ENCODE measurements at places on chromosomes 4 and X.

DNA sequence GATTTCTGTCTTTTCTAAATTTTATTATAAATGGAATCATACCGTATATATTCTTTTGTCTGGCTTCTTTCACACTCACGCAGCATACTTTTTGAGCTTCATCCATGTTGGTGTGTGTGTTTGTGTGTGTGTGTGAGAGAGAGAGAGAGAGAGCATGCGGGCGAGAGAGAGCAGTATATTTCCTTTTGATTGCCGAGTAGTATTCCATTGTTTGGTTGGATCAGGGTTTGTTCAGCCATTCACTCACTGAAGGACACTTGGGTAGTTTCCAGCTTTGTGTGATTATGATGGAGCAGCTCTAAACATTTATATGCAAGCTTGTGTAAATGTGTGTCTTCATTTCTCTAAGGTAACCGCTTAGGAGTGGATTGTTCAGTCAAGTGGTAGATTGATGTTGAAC is 3.1 kb upstream of the L1CAM start:
- no peak for DNase-seq

DNA sequence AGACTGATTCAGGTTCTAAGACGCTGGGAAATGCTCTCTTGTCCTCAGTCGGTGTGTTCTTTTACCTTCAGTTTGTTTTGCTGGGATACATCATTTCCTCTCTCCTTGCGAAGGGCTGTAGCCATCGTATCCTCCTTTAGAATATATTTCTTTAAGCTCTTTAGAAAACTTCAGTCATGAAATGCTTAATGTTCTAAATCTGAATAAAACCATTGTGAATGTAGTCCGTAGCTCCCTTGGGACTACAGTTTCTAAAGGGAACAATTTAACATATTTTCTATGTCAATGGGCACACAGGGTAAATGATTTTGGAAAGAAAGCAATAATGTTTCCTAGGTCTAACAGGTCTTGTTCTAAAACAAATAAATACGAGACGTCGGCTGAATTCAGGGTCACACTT is 40.6 kb downstream of the STOX2 start:
- no peak for DNase-seq

DNA sequence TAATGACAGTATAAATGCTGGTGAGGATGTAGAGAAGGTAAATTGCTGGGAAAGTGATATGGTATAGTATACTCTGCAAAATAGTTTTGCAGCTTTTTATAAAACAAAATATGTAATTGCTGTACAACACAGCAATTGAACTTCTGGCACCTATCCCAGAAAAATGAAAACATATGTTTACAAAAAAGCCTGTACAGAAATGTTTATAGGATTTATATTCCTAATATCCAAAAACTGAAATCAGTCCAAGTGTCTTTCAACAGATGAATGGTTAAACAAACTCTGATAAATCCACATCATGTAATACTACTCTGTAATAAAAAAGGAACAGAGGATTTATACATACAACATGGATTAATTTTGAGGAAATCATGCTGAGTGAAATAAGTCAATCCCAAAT is 198.4 kb upstream of the ACTRT1 start:
- DNase-seq: no peak

GRCh38 chr4:40515037-40515397 is 114.6 kb downstream of the RBM47 start:
- DNase-seq: no peak

DNA sequence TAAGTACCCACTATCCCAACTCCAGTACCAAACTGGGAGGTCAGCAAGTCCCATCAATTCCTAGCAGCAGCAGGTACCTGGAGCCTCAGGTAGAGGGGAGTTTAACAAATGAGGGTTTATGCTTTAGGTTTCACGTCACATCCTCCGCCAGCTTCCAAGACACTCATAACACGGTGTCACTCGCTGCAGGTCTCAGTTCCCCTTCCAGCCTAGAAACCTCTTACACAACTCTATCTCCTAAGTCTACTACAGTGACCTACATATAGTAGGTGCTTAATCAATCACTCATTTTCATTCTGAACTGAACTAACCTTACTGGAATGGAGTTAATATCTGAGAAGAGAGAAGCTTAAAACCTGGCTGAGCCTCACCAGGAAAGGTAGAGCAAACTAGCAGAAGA is 96.0 kb downstream of the EFHC2 start:
- DNase-seq: no peak

DNA sequence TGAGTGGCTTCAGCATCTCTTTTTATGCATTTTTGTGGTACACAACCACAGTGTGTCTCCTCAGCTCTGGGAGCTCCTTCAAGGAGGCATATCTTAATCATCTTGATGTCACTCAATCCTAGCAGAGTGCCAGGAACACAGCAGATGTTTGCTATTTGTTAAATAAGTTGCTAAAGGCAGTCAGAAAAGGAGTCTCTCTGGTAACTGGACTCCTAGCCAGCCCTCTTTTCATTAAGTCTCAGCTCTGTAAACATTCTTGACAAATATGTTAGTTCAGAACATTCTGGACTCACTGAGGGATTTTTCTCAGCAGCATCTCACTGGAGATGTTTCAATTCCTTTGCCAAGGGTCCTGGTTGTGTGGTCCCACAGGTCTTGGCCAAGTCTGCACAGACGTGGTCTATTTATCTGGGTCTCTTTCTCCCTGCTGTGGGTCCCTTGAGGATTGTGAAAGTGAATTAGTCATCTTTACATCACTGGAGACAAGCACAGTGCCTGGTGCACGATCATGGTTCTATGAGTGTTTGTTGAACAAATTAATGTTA is 20.3 kb upstream of the FAM9C start:
- DNase-seq: no peak
